HS-5 (cell line): ENCODE measurements at places on chromosomes 6 and 20.

DNA sequence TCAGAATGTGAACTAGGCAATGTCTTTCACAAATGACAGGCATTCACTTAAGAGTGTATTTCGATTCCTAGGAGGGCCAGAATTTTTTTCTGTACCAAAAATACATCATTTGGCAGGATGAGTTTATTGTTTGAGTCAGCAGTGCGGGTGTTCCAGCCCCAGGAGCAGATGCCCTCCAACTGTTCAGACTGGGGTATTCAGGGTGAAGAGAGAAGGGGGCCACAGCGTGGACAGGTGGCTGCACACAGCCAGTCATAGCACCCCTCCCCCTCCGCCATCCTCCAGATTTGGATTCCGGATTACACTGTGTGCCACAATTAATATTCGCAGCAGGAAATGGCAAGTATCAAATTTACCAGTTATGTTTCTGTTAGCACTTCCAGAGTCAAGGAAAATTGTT lies 38.6 kb downstream of the RIPOR2 start:
- DNase-seq: no peak

GRCh38 chr20:60484316-60484715 lies 526.1 kb downstream of the CDH26 start:
- DNase-seq: no peak

DNA sequence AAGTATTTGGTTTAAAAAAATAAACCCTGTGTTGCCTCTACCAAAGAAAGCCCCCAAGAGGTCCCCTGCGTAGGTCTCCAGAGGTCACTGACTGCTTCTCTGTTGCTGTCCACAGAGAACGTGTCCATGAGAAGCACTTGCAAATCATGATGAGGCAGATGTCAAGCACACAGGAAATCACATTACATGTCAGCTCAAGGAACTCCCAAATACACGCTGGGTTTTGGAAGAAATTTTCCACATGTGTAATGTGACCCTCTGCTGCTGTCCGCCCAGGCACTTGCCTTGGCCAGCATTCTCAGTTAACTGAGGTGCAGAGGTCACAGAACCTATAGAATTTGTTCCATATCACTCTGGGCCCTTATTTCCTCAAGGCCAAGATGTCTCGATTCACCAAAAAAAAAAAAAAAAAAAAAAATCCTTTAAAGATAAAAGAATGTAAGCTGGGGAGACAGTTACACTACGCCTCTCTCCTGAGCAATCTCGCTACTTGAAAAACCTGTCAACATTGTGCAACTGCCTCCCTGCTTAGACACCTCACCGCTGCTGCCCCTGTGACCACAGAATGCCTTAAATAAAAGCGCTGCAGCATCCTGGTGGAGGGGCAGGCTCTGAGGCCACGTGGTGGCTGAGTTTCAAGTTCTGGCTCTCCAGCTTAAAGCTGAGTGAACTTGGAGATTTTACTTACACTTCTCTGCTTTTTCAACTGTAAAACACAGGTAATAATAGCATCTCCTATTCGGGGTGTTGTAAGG lies 42.3 kb downstream of the SLC22A23 start:
- DNase-seq: no peak

DNA sequence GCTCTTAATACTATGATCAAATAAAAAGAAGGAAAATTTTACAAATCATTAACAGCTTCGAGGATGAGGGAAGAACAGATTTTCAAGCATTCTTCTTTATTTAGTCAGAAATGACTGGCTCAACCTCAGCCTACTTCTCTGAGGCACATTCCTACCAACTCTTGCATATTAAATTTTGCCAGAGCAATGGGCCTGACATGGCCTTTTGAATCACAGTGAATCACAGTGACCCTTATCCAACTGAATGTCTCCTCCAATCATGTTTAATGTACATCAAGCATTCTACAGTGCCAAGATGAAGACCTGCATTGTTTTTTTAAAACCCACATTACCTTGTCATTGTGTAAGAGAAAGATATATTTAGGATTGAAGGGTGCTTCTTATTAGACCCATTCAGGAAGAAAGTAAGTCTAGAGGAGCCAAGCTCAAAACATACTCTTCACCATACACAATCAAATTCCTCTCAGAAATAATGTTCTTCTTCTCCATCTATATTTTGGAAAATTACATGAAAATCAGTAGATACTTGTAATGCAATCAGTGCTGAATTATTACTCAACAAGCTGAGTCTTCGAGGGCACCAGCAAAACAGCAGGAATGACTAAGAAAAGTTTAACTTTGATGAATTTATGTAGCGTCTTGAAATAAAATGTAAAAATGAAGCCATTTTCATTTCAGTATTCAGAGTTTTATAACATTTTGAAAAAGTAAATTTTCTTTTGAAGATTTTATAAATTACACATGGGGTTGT lies 44.1 kb upstream of the MOXD1 start:
- DNase-seq: peak; percentile 96

DNA sequence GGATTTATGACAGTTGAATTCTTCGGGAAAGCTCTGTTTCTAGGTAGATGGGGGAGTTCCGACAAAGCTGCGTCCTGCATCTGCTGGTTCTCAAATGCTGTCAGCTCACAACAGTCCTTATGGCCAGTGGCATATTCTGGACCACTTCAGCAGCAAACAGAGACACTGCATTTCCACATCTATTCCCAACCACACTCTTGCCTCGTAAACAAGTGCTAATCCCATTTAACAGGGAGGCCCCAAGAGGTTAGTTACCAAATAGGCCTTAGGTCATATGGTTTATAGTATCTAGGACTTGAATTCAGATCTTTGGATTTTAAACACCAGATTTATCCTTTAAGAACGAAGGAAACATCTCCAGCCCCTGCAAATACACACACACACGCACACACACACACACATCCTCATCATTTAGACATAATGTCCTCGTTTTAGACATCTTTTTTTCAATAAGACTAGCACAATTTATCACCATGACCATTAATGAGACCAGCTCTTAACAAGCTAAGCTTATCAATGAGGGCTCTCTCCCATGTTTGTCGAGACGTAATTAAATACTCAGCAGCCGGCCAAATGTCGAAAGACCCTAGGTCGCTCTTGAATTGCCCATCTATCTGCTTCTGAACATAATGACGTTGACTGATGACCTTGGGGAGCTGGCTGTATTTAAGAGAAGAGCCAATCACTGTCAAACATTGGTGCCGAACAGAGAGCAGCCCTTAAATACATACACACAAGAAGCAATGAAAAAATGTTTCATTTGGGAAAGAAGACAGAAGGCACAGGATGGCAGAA lies 84.5 kb downstream of the PSMG4 start:
- DNase-seq: no peak

- DNase-seq: no peak
Observed at GRCh38 chr6:37273690-37274089, 15.7 kb upstream of the TMEM217 start.

DNA sequence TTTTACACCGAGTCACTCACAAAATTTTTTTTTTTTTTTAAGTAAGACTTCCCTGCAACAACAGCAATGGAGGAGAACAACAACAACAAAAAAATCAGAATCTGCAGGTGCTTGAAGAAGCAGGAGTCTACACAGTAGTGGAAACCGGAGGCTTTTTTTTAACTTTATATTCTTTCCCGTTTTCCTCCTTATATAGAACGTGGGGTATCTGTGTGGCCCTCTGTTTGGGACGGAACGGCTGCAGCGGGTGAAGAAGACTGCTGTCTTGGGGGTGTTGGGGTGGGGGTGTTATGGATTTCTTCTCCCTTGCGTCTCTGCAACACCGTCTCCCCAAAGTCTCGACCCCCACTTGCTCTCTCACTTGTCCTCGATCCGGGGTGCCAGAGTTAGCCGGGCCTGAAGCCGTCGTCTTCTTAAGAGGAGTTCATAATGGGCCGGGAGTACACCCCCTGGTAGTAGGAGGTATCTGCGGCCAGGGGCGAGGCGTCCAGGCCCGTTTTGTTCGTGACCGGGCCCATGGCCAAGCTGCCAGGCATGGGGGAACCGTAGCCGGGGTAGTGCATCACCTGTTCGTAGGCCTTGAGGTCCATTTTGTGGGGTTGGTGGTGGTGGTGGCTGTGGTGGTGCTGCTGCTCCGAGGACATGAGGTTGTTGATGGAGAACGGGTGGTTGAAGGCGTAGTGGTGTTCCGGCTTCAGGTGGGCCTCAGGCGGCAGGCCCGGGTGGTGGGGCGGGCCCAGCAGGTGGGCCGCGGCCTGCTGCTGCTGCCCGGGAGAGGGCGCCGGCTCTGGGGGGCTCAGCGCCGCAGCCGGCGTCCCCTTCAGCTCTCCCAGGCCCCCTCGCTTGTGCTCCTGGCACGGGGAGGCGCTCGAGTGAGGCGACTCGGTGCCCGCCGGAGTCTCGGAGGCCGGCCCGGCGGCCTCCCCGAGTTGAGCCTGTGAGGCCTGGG lies 2.7 kb downstream of the FOXA2 start:
- DNase-seq: no peak

DNA sequence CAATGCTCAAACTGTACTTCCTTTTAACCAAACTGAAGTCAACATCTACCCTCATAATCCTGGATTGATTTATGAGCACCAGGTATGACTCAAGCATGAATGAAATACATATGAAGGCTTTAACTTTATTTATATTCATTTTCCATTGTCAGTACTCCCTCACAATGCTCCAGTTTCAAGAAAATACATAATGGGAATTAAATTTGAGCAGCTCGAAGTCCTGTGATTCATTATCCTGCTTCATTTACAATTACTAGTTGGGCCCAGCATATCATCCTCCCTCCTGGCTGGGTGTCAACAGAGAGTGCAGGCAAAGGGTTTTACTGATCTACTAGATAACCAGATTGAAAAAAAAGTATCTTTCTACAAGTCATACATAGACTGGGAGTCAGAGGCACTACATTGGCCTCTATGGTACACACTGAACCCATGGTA lies 10.1 kb downstream of the SAMHD1 start:
- DNase-seq: no peak

DNA sequence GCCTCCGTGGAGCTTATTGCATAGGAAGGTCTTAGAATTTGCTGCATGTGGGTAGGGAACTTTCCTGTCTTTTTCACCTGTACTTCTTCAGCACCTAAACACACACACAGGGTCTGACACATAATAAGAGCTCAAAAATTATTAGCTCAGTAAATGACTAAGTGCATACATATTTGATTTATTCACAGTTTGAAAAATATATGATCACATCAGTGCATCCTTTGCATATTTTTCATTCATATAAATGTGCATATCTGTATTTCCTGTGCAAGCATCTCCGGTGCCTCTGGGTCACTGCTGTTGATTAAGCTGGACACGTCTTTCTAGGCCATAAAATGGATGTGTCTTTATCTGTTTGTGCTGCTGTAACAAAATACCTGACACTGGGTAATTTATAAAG lies 234.7 kb downstream of the UST start:
- DNase-seq: no peak

- DNase-seq: no peak
Observed at GRCh38 chr6:139368661-139369060, 5.8 kb downstream of the CITED2 start.
